Ovary (tissue), 10 donors: ENCODE measurements at places on chromosomes 5 and 9. TPM values are rescaled to one million over a fixed set of nuclear protein-coding genes. Genes with fewer than 3 reads are reported as not detected.
A peak's percentile ranks its signal among the peaks of the same experiment; 100 is the strongest.

DNA sequence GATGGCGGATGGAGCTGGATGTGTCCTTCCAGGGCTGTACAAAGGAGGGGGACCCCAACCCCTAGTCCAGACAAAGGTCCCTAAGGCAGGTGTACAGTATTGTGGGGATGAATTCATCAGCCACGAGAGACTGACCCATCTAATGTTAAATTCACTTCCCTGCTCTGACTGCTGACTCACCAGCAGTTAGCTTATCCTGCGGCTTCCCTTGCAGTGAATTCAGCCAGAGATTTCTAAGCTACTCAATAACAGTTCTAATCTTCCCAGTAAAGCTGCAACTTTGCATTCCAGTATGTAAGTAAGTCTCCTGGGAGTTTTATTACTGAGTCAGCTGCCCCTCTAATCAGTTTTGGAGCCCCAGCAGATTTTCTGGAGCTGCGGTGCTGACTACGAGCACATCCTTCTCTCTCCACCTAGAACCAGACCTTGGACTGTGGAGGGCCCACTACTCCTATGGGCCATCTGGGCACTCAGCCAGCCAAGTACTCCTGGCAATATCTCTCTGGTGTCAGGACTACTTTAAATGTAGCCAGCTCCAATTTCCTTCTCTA, 16.1 kb downstream of the B4GALT1 start:
- peak; percentile 79 for DNase-seq
- no peaks in the 10 kb centered on the region for H3K36me3 ChIP-seq
- H3K4me1 ChIP-seq: peaks cover 8% of the 10 kb centered on the region
- peak overlapping the region; percentile 5 for H3K27ac ChIP-seq
- no peaks in the 10 kb centered on the region for H3K27me3 ChIP-seq

DNA sequence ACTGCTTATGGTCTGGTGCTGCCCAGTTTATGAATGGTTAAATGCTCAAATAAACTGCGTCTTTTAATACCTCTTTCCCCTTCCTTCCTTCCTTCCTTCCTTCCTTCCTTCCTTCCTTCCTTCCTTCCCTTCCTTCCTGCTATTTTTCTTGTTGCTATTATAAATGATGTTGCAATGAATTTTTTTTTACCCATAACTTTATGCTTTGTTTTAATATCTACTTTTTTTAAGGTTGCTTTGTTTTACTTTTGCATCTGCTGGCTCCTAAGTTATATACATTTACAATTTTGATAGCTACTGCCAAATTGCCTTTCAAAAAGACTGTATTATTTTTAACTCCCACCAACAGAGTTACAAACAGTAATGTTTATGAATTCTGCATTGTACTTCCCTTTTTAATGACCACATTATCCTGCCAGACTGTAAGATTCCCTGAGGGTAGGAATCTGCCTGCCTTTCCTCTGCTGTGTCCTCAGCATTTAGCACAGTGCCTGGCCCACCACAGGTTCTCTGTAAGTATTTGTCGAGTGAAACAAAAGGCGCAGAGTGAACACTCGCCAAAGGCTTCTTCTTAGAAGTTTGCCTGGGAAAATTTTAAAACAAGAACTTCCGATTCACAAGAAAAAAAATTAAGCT, 36.9 kb downstream of the KIF4B start:
- H3K4me3 ChIP-seq: no peak overlapping the region
- no peak for DNase-seq
- no peaks in the 10 kb centered on the region for H3K4me1 ChIP-seq
- no peaks in the 10 kb centered on the region for H3K27me3 ChIP-seq
- H3K27ac ChIP-seq: no peak overlapping the region
- H3K36me3 ChIP-seq: no peaks in the 10 kb centered on the region

DNA sequence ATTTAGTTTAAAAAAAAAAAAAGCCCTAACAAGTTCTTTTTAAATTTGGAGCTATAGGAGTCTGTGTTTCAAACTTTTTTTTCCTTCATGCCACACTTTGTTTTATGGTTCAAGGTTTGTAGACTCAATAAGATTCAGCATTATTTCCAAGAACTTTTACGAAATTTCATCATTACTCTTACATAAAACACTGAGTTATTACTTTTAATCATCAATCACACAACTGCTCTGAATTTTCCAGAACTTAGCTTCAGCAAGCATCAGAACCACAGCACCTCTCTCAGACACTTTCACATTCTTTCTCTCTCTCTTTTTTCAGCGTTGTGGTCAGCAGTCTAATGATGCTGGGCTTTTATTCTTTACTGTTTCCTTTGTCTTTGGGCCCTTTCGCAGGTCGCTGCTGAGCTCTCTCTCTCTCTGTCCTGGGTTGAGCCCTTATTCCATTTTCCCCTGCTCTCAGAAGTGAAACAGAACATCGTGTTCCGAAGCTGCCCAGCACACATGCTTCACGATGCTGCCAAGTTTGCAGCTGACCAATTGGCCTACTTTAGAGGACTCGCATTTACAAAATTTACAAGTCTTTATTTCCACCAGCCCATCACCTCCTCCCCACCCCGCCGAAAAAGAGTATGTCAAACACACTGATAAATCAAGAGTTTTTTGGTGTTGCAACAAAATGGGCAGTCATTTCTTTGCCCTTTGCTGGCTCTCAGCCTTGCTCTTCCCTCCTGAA, 44.6 kb upstream of the PIK3R1 start:
- H3K36me3 ChIP-seq: no peaks in the 10 kb centered on the region
- no peak overlapping the region for H3K4me3 ChIP-seq
- peaks cover 8% of the 10 kb centered on the region for H3K4me1 ChIP-seq
- DNase-seq: peak; percentile 71
- no peaks in the 10 kb centered on the region for H3K27me3 ChIP-seq

Gene IL5
- total RNA-seq: not detected

Gene NMUR2
- not detected for total RNA-seq

Gene PCA3
- total RNA-seq: not detected

DNA sequence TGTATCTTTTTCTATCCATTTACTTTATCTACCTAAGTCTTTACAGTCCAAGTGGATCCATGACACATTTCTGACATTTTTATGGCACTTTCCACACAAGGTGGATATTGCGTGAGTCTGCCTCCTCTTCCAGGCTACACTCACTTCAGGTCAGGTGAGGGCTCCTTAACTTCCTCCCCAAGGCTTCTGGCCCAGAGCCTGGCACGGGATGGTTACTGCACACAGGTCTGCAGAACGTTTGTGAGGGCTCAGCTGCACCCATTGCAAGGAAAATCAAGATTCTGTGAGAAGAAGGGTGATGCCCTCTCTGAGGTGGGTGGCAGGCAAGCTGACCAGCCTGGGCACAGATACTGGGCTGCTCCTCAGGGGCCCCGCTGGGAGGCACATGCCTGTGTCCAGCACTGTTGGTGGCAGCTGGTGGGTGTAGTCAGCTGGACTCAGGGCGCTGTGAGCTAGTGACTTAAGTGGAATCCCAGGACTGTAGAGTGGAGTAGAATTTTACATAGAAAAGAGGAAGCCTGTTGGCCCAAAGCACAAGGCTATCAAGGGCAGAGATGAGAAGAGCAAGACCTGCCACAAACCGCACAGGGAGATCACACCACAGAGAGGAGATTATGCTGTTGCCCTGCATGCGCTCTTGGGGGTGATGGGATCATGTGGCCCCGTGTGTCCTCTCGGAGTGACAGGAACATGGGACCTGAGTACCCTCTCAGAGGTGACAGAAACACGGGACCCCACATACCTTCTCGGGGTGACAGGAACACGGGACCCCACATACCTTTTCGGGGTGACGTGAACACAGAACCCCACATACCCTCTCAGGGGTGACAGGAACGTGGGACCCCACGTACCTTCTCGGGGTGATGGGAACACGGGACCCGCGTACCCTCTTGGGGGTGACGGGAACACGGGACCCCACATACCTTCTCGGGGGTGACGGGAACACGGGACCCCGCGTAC, 21.3 kb downstream of the AHRR start:
- no peak overlapping the region for H3K4me3 ChIP-seq
- H3K27me3 ChIP-seq: no peaks in the 10 kb centered on the region
- H3K36me3 ChIP-seq: no peaks in the 10 kb centered on the region
- H3K27ac ChIP-seq: no peak overlapping the region
- no peaks in the 10 kb centered on the region for H3K4me1 ChIP-seq

DNA sequence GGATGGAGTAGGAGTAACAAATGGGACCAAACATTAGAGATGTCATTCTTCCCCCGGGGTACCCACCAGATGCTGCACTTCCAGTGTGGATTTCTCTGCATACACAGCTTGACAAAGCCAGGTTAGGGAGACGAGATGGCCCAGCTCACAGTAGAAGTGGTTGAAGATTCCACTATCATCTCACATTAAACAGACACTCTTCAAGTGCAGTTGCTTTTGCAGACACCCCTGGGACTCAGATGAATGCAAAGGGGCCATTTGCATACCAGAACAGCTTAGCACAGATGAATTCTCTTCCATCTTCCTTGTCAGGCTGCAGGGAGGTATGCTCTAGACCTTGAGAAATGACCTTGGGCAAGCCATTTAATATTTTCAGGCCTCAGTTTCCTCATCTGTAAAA, 12.6 kb upstream of the C5orf58 start:
- DNase-seq: no peak
- no peak overlapping the region for H3K27ac ChIP-seq
- H3K27me3 ChIP-seq: no peaks in the 10 kb centered on the region
- no peaks in the 10 kb centered on the region for H3K36me3 ChIP-seq
- no peak overlapping the region for H3K4me3 ChIP-seq

DNA sequence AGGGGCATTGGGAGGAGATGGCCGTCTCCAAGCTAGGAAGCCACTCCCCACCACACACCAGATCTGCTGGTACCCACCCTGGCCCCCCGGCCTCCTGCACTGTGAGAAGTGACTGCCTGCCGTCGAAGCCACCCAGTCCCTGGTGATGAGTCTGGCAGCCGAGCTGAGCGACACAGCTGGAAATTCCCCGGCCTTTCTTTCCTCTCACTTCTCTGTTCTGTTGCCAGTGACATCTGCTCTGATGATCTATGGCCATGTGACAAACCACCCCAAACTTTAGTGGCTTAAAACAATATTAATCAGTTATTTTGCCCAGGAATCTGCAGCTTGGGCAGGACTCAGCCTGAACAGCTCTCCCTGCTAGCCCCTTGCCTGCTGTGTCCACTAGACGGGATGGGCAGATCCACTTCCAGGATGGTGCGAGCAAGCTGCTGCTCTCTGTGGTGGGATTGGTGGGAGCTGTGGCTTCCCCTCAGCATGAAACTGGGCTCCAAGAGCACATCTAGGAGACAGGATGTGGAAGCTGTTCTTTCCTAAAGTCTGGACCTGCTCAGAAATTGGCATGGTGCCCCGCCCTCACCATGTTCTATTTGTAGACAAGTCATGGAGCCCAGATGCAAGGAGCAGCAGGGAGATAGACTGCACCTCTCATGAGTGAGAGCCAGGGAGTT, 211.2 kb downstream of the GADD45G start:
- DNase-seq: peak; percentile 66
- peak overlapping the region; percentile 68 for H3K27ac ChIP-seq
- H3K27me3 ChIP-seq: no peaks in the 10 kb centered on the region
- H3K4me3 ChIP-seq: no peak overlapping the region

DNA sequence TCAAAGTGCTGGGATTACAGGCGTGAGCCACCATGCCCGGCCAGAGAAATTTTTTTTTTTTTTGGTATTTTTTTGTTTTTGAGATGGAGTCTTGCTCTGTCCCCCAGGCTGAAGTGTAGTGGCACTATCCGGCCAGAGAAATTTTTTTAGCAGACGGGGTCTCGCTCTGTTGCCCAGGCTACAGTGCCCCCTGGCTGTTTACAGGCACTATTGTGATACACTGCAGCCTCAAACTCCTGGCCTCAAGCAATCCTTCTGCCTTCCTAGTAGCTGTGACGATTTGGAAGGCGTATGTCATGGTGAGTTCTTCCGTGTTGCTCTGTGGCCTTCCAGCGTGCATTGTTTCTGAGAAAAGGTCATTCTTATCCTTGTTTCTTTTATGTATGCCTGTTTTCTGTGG, 47.5 kb downstream of the CNOT6 start:
- no peaks in the 10 kb centered on the region for H3K27me3 ChIP-seq
- DNase-seq: no peak
- H3K4me3 ChIP-seq: no peak overlapping the region

Gene PCDH1
- total RNA-seq: 8.8 TPM

DNA sequence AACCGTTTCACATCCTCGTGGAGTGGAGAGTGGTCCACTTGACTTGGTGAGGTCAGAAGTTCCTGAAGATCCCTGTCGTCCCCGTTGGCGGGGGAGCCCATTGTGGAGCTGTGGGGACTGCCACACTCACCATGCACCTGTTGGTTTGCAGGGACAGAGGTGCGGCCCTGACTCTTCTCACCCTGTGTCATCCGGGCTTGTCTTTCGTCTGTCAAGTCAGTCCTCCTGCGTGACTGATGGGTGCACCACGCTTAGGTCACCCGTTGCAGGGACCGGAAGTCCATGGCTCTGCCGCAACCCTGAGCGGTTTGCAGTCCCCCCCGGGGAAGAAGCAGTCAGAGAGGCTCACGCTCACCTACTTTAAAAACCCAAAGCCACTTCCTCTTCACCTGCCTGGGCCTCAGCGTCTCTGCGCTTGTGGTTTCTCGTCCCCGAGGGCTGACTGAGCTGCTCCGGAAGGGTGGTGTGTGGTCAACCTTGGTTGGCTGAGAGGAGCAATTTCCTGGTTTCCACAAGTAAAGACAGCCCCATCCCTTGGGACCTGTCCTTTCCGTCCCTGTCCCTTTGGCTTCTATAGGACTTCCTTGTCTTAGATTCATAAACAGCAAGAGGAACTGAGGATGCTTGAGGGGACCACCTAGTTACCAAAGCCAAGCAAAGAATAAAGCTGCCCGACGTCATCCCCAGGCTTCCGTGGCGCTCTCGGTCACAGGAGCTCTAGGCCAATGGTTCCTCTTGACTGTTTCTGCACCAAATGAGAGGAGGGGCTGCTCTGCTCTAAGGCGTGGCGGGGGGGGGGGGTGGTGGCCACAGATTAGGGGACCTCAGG, 53.2 kb downstream of the USP20 start:
- DNase-seq: no peak
- H3K27ac ChIP-seq: no peak overlapping the region
- no peak overlapping the region for H3K4me3 ChIP-seq
- H3K4me1 ChIP-seq: peaks cover 9% of the 10 kb centered on the region

Gene CFAP77
- total RNA-seq: not detected

Gene ADRB2
- 1.0 TPM for total RNA-seq

Gene CDH9
- not detected for total RNA-seq

- no peak overlapping the region for H3K4me3 ChIP-seq
- DNase-seq: no peak
- no peaks in the 10 kb centered on the region for H3K27me3 ChIP-seq
- no peak overlapping the region for H3K27ac ChIP-seq
Measured at GRCh38 chr5:66680221-66680620, 84.0 kb downstream of the MAST4 start.

DNA sequence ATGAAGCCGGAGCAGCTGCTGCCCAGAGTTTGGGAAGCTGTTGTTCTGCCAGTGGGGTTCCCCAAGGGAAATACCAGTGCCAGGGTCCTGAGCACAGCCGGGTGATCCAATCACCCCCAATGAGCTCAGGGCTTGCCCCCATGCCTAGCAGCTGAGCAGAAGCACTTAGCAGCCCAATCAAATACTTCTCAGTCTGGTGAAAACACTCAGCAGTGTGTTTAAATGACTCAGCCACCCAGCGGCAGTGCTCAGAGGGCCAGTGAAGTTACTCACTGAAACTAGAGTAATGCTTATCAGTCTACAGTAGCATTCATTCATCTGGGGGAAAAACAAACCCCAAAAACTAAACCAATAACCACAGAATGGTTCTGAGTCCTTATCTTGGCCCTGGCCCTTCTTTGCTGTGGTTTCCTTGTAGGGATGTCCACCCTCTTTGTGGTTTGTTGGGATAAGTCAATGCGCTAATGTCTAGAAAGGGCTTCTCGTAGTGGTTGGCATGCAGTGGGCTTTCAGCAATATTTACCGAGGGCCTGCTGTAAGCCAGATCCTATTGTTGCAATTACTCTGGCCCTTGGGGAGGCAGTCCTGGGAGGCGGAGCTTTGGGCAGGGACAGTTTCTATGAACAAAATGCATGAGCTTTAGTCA, 43.1 kb downstream of the LHX2 start:
- H3K36me3 ChIP-seq: no peaks in the 10 kb centered on the region
- no peak overlapping the region for H3K27ac ChIP-seq
- H3K4me3 ChIP-seq: no peak overlapping the region
- DNase-seq: no peak
- H3K4me1 ChIP-seq: no peaks in the 10 kb centered on the region
